ENCODE measurements at places on chromosomes 5 and 9. TPM values are rescaled to one million over a fixed set of nuclear protein-coding genes. Genes with fewer than 3 reads are reported as not detected.

The TMC1 gene
- total RNA-seq = 0.93 TPM

The NR5A1 gene
- total RNA-seq = not detected

The ADAMTSL2 gene
- total RNA-seq = 0.79 TPM

The ZDHHC11B gene
- 0.26 TPM for total RNA-seq

The DNAJC25 gene
- total RNA-seq = 6.5 TPM

The TAF1L gene
- under 0.01 TPM for total RNA-seq

Measured in aortic smooth muscle cell (primary cell).